ENCODE measurements at places on chromosomes 1 and 21.

DNA sequence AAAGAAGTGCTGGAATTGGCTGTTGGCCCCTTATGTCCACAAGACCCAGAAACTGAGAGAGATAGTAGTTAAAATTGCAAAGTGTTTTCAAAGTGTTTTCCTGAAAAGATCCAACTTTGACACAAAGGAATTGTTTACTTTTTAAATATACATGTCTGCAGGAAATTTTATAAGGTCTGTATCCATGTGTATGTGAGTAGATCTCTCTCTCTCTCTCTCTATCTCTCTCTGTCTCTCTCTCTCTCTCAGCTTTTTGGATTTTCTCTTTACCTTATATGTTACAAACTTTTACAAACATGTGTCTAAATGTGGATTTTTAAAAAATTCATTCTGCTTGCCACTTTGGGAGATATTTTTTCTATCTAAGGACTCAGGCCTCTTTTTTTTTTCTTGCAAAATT, 358.6 kb downstream of the SIPA1L2 start:
- no peak for DNase-seq

- DNase-seq, result no peak
Observed at GRCh38 chr21:28723646-28724045, 269.0 kb downstream of the LTN1 start.

DNA sequence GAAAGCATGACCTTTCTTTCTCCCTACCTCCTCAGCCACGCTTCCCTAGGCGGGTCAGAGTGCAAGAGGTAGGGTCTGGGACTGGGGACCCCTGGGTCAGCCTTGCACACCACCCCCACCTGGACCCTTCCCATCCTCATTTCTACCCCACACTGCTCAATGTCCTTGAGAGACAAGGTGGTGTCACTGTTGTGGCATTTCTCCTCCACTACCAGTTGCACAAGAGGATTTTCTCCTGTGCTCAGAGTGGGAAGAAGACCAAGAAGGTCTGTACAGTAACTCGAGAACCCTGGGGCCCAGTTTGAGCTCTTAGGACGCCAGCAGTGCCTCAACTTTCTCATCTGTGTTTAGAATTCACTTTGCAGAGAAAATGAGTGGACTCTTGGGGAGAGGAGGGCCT, 49.4 kb upstream of the CD34 start:
- no peak for DNase-seq

- DNase-seq, result no peak
Observed at GRCh38 chr21:41128981-41129380, 39.0 kb upstream of the BACE2 start.
